ENCODE measurements at places on chromosomes 6 and 20. TPM values are rescaled to one million over a fixed set of nuclear protein-coding genes. Genes with fewer than 3 reads are reported as not detected.

ULBP1 gene
- total RNA-seq = 0.75 TPM

ADAM33 gene
- 0.05 TPM for total RNA-seq

ANKRD66 gene
- total RNA-seq = not detected

SLA2 gene
- 0.12 TPM for total RNA-seq

SLC16A10 gene
- total RNA-seq = 0.35 TPM

MCHR2 gene
- not detected for total RNA-seq

ACAT2 gene
- total RNA-seq = 28.5 TPM

RNF144B gene
- 0.41 TPM for total RNA-seq

NINL gene
- total RNA-seq = 17.2 TPM

WFDC12 gene
- not detected for total RNA-seq

FAM184A gene
- not detected for total RNA-seq

RAB44 gene
- 0.06 TPM for total RNA-seq

WASF1 gene
- 10.0 TPM for total RNA-seq

HTR1E gene
- not detected for total RNA-seq

TCP1 gene
- 221 TPM for total RNA-seq

KHDC1L gene
- total RNA-seq = not detected

ARG1 gene
- not detected for total RNA-seq

ADGRB3 gene
- not detected for total RNA-seq

SLC35F1 gene
- not detected for total RNA-seq

SNX21 gene
- 11.4 TPM for total RNA-seq

SEMG1 gene
- not detected for total RNA-seq

LKAAEAR1 gene
- 2.3 TPM for total RNA-seq

PNLDC1 gene
- 0.10 TPM for total RNA-seq

PTGIS gene
- total RNA-seq = 0.02 TPM

ATG5 gene
- 23.1 TPM for total RNA-seq

OXT gene
- not detected for total RNA-seq

GMEB2 gene
- total RNA-seq = 10.5 TPM

SNAP91 gene
- total RNA-seq = 0.07 TPM

SLX4IP gene
- total RNA-seq = 2.1 TPM

POU5F1 gene
- total RNA-seq = 7.2 TPM

CST2 gene
- total RNA-seq = 0.27 TPM

EBF4 gene
- total RNA-seq = 3.9 TPM

GPSM3 gene
- 0.30 TPM for total RNA-seq

CFAP206 gene
- total RNA-seq = 0.99 TPM

PAK5 gene
- not detected for total RNA-seq

GJA10 gene
- total RNA-seq = not detected

LHFPL5 gene
- total RNA-seq = 0.12 TPM

TBXT gene
- not detected for total RNA-seq

PLA2G7 gene
- total RNA-seq = not detected

PBOV1 gene
- not detected for total RNA-seq

DNMT3B gene
- total RNA-seq = 4.2 TPM

SIGLEC1 gene
- 0.01 TPM for total RNA-seq

SRMS gene
- 0.16 TPM for total RNA-seq

MICB gene
- total RNA-seq = 7.0 TPM

ADAT2 gene
- total RNA-seq = 4.1 TPM

GRM1 gene
- total RNA-seq = not detected

OPRM1 gene
- not detected for total RNA-seq

ZNF451 gene
- total RNA-seq = 8.9 TPM

FAM229B gene
- total RNA-seq = 7.9 TPM

SLC4A11 gene
- total RNA-seq = 8.7 TPM

TCEA2 gene
- total RNA-seq = 45.4 TPM

ERVFRD-1 gene
- total RNA-seq = not detected

GSTA2 gene
- total RNA-seq = not detected

NRSN1 gene
- total RNA-seq = not detected

REPS1 gene
- total RNA-seq = 23.9 TPM
